ENCODE measurements at places on chromosomes 16 and 17.

DNA sequence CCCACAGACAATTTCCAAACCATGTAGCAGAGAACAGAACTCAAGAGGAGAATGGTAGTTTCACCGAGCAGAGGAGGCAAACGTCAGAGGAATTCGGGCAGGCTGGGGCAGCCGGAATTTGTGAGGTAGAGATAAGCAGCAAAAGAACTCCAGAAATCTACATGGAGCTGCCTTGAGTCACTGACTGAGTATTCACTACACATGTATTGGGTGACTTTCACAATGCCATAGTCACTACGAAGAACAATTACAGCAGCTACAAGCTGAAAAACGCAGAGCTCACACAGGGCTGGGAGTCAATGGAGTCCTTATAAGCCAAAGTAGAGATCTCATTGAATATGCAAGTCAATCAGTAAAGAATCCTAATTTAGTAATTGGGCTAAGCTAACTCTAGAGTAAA, 13.4 kb downstream of the CMC2 start:
- peak; percentile 81 for DNase-seq

- no peak for DNase-seq
Observed at GRCh38 chr17:68457168-68457538, at the start of gene WIPI1. Gene WIPI1 (minus strand): TSS chr17:68457496. CDS start chr17:68457421, 75 bp downstream.

DNA sequence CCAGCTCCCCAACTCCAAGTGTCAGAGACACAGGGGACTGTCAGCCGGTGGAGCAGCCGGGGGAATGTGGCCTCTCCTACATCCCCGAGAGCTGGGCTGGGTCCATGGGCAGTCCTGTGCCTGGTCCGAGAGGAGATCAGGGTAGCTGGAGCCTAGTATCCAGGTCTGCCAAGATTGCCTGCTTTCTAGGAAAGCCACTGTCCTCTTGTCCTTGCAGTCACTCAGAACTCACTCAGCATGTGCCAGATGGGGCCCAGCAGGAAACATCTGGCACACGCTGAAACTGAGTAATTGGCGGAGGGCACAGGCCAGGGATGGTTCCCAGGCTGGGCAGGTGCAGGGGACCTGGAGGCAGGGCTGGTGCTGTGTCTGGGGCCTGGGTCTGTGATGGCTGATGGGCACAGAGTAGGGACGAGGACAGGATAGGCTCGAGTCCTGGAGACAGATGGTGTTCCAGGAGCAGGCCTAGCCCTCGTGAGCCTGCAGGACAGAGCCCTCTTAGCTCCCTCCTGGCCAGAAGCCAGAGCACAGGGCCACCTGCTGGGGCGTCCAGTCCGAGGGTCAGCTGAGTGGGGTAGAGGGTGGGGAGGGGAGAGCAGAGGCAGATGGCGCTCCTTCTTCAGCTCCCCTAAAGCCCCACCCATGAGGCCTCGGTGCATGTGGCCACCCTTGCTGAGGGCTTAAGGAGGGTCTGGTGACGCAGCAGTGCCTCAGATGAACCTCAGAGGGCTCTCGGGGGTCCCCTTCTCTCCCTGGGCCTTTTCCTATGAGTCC, 31.1 kb downstream of the ADCY7 start:
- DNase-seq = no peak

GRCh38 chr16:74991593-74992403, 6.9 kb upstream of the WDR59 start:
- no peak for DNase-seq

DNA sequence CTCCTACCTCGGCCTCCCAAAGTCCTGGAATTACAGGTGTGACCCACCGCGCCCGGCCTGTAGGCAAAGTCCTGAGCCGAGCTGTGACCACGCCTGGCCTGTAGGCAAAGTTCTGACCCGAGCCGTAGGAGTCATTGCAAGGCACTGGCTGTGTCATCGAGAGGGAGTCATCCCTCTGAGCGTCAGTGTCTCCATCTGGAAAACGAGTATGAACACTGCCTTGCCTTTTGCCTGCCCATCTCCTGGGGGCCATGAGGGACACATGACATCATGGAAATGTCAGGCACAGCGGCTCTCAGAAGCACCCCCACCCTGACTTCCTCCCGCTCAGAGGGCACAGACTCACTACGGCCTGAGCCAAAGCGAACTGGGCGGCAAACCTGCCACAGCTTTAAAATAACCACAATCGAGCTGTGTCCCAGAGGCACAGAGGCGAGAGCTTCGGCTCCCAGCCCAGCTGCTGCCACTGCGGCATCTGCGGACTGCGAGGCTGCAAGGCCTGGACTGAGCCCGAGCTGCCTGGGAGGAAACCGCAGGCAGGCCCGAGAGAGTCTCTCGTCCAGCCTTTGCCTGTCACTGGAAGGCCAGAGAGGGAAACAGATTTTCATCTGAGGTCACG, 50.8 kb downstream of the RPH3AL start:
- DNase-seq = peak; percentile 9

- DNase-seq = no peak
Observed at GRCh38 chr16:30054959-30055553, 10.5 kb upstream of the ALDOA start.

GRCh38 chr17:56833057-56833808, 487 bp downstream of the C17orf67 start:
- DNase-seq = no peak

- peak; percentile 47 for DNase-seq
Observed at GRCh38 chr16:17205279-17206211, 265.2 kb downstream of the XYLT1 start.

DNA sequence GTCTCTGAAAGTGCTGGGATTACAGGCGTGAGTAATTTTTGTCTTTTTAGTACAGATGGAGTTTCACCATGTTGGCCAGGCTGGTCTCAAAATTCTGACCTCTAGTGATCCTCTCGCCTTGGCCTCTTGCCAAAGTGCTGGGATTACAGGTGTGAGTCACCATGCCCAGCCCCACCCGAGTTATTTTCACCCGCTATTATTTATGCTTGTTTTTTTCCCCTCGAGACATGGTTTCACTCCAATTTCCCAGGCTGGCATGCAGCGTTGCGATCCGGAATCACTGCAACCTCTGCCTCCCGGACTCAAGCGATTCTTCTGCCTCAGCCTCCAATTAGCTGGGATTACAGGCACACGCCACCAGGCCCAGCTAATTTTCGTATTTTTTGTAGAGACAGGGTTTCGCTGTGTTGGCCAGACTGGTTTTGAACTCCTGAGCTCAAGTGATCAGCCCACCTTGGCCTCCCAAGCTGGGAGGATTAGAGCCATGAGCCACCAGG, 9.2 kb downstream of the RPL23 start:
- DNase-seq = no peak

DNA sequence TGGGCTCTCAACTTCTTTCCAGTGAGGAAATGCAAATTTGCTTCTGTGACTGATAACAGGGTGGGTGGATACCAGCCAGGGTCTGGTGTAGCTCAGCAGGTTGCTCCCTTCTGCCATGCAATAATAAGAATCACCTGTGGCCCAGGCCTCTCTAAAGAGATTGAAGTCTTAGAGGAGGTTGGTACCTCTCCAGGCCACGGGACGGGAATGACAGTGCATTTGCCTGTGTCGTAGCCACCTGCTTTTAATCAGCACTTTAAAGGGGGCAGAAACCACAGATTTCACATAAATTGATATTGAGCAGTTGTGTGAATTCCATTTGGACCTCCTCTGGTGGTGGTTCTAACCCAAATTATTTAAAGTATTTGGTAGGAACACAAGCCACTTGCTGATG, 246.9 kb downstream of the PRKCA start:
- DNase-seq = peak; percentile 70

GRCh38 chr17:52170963-52171572, 12.6 kb upstream of the CA10 start:
- no peak for DNase-seq

DNA sequence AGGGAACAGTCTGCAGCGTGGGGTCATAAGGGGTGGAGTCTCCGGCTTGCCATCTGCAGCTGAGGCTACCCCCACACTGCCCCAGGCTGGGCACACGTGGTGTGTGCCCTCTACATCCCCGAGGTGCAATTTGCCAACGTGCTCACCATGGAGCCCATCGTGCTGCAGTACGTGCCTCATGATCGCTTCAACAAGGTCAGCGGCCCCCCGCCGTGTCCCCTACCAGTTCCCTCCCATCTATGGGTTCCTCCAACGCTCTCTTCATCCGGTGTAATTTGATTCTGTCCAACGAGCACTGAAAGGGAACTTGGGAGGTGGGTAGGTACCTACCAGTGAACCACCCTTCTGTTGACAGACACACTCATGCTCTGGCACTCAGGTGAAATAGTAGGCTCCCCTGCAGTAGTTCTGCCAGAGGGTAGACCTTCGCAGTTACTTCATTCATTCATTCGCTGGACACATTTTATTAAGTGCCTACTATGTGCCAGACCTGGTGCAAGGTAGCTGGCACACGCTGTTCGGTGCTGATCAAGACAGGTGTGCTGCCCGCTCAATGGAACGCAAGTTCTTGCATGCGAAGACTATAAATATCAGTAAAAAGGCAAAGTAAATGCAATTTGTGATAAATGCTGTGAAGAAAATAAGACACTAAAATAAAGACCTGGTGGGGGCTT, 2.7 kb downstream of the MLLT6 start:
- no peak for DNase-seq

DNA sequence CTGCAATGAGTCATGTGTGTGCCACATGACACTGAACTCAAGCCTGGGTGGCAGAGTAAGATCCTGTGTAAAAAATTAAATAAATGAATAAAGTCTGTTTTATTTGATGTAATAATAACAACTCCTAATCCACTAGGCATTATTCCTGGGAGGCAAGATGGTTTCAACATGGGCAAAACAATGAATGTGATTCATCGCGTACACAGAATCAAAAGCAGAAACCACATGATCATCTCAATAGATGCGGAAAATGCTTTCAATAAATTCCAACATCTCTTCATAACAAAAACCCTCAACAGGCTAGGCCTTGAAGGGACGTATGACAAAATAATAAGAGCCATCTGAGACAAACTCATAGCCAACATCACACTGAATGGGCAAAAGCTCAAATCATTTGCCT, 195.4 kb downstream of the CDH11 start:
- no peak for DNase-seq

Data from GM04503 (cell line).